ENCODE measurements at places on chromosomes 4 and X.
A peak's percentile ranks its signal among the peaks of the same experiment; 100 is the strongest.

- DNase-seq, result no peak
These were observed 11.3 kb upstream of the MYOZ2 start for GRCh38 chr4:119124352-119124751.

DNA sequence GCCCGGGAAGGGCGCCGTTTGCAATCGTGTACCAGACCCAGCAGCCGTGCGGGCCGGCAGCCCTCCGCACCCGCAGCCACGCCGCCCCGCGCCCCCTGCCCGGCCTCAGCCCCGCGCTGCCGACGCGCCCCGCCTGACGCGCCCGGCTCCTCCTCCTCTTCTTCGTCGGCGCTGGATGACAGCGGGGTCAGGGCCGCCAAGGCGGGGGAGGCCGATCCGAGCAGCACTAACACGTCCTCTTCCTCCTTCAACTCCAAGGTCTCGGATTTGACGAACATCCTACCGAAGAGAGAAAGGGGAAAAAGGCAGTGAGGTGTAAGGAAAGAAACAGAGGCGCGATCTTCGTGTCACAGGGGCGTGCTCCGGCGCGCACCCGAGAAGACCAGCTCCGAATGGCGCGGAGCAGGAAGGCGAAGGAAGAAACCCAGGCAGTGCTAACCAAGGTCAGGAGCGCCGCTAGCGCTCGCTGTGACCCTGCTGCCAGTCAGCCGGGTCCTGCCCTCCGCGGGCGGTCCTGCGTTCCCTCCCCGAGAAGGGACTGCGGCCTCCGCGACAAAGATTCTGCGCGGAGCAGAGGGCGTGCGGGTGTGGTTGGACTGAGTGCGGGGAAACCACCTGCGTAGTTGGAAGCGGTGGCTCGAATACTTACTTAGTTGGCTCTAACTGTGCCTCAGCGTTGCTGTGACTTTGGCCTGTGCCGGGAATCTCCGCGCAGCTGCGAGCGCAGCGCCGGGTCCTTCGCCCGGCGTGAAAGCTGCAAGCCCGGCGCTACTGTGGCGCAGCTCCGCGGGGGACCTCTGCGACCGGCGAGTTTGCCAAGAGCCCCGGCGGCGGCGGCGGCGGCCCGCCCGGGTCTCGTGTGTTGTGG, 548 bp downstream of the NEUROG2 start:
- DNase-seq, result no peak

- DNase-seq, result no peak
These were observed 118.3 kb downstream of the CORIN start for GRCh38 chr4:47719576-47719975.

GRCh38 chr4:183788308-183788905, 116.7 kb upstream of the STOX2 start:
- no peak for DNase-seq

DNA sequence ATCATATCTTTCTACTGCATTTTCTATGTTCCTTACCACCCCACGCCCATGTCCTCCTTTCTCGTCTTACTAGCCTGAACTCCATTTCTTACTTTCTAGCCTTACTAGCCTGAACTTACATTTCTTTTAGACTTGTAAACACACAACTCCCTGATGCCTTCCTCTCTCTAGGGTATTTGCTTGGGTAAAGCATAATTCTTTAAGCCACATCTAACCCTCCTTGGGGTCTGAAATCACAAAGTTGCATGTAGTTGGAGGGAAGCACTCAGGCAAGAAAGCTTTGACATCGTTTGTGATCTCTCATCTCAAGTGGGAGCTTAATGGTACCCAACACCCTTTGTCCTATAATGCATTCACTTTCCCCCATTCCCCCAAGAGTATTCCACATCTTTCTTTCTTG, 124.4 kb downstream of the SPOCK3 start:
- no peak for DNase-seq

- DNase-seq, result no peak
These were observed 118.6 kb upstream of the PLAC1 start for GRCh38 chrX:134776850-134777370.

- DNase-seq, result no peak
These were observed 289.2 kb downstream of the LDB2 start for GRCh38 chr4:16609170-16609758.

DNA sequence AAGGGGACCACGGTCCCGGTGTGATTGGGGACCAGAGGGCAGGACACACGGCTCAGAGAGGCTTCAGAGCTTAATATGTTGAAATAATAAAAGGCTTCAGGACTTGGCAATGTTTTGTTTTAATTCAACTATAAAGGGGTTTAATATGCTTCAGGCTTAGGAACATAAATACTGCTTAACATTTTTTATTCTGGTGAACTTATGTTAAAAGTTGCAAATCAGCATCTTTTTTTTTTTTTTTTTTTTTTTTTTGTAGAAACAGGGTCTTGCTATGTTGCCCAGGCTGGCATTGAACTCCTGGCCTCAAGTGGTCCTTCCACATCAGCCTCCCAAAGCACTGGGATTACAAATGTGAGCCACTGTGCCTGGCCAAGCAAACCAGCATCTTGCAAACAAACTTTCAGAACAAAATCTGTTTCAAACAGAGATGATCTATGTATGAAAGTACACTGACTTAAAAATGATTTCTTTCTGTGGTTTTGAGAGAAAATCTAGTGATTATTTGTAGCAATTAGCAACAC, 37.7 kb downstream of the RHOH start:
- DNase-seq, result no peak

DNA sequence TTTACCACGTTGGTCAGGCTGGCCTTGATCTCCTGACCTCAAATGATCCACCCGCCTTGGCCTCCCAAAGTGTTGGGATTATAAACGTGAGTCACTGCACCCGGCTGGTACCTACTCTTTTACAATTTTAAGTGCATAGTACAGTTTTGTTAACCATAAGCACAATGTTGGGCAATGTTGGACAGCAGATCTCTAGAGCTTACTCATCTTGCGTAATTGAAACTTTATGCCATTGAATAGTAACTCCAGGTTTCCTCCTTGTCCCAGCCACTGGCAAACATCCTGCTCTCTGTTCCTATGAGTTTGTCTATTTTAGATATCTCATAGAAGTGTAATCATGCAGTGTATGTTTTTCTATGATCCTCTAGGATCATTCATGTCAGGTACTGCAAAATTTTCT, 9.3 kb upstream of the CPE start:
- DNase-seq, result no peak

DNA sequence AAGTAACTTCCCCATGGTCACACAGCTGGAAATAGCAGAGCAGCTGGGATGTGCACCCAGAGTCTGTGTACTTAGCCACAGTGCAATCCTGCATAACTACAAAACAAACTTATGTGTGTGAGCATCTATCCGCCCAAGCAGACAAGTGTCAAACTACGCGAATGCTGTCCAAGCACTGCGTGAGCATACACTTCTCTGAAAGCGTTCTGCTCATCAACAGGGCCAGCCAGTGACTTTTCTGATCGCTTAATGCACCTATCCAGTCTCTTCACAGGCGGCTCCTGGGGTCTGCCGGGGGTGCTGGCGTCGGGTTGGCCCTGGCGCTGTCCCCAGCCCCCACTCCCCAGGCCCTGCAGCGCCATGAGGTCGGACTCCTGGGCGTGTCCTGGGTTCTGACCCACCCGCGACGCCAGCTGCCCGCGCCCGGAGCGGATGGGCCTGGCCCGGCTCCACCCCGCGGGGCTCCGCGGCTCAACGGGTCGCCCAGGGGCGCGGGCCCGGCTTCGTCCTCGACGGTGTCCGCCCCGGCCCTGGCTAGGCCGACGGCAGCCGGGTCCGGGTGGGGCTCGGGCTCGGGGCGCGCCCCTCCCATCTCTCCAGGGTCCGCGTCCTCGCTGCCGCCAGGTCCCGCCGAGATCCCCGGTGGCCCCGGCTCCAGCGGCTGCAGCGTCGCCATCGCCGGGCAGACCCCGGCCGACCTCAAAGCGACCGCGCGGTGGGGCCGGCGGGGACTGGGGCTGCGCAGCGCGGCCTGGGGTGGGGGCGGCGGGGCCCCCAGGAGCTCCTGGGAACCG, 1.3 kb upstream of the ZNF141 start:
- no peak for DNase-seq

DNA sequence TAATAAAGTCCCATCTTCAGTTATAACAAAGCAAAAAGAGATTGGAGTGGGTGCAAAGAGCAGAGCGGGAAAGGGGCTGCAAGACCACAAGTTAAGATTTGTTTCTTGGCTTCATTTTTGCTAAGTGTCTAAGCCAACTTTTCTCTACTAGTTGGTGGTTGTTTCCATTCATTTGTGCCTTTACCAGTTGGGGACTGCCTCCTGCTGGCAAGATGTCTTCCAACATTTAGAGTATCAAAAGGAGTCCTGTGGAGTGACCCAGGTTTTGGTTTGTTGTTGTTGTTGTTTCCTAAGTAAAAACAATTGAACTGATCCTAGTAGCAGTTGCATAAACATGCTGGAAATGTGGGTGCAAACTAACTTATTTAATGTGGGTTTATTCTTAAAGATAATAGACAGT, 121.1 kb downstream of the SPATA18 start:
- no peak for DNase-seq

- peak; percentile 52 for DNase-seq
These were observed 276.5 kb upstream of the AGTR2 start for GRCh38 chrX:115894087-115894486.

- peak; percentile 8 for DNase-seq
These were observed 9.6 kb downstream of the XIAP start for GRCh38 chrX:123869488-123869887.

GRCh38 chr4:54063737-54064316, 578 bp downstream of the CHIC2 start:
- no peak for DNase-seq

GRCh38 chrX:50067435-50068284, 133.1 kb downstream of the AKAP4 start:
- peak; percentile 39 for DNase-seq

DNA sequence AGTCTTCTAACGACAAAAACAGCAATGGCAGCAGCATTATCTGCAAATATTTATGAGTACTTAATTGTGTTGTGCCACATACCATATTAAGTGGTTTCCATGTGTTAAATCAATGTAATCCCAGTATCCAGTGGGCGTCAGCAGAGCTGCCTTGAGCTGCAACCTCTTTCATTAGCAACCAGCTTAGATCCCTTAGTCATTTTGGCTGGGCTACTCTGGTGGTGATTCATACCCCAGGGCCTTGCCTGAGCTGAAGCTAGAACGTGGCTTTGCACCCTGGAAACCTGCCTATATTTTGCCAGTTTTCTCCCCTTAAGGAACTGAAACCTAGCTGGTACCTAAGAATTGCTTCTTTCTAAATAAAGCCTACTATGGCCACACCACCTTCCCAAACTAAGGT, 474.3 kb upstream of the FTHL17 start:
- DNase-seq, result peak; percentile 79

- DNase-seq, result no peak
These were observed 45.1 kb upstream of the LGI2 start for GRCh38 chr4:25075851-25076250.

GRCh38 chr4:83658806-83659205, 122.9 kb downstream of the GPAT3 start:
- no peak for DNase-seq

DNA sequence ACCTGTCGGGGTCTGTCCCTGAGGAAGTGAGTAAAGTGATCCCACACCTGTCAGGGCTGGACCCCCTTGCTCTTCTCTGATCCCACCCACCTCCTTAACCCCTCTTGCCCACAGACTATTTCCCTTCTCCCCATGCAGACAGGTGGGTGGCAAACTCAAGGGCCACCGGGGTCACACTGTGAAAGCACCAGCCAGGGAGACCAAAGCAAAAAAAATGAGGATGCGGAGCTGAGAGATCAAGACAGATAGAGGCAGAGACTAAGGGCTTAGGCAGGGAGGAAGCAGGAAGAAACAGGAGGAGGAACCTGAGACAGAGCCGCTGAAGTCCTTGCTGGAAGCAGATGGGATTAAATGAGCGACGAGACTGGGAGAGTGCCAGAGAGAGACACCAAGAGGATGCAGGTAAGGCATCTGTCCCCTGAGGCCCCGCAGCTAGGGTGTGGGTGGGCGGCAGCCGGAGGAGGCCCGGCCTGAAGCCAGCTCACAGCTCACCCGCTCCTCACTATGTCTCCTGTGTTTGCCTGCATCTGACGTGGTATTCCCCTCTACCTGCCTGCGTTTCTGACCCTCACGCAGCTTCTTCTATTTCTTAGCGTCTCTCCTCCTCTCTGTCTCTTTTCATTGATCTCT, 7.2 kb downstream of the TIMM17B start:
- no peak for DNase-seq

DNA sequence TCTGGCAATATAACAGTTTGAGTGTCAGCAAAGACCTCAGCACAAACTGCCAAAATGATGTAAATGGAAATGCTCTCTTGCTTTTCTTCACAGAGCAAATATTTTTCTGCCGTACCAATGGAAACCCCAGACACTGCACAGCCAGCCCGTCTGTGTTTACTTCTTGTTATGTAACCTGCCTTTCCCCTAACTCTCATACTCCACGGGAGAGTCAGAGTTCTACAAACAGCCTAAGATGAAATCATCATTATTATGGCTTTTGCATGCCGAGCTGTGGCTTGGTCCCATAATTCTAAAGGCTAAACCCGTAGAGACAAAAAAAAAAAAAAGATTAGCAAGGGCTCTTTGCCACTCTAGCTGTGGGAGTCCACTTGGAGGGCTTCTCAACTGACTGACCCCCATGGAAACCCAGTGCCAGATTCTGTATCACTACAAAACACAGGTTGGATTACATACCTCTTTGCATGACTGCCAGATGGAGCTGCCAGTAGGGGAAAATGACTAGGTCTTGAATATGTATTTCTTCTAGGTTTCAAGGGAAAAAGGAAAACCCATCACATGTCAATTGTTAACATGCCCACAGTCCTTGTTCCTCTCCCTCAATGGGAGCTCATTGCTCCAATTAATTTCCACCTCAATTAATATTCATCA, 197.2 kb upstream of the CNKSR2 start:
- peak; percentile 22 for DNase-seq

GRCh38 chrX:53599781-53600396, 86.6 kb downstream of the HUWE1 start:
- no peak for DNase-seq

GRCh38 chrX:30733852-30734660, 80.8 kb downstream of the GK start:
- DNase-seq, result no peak

DNA sequence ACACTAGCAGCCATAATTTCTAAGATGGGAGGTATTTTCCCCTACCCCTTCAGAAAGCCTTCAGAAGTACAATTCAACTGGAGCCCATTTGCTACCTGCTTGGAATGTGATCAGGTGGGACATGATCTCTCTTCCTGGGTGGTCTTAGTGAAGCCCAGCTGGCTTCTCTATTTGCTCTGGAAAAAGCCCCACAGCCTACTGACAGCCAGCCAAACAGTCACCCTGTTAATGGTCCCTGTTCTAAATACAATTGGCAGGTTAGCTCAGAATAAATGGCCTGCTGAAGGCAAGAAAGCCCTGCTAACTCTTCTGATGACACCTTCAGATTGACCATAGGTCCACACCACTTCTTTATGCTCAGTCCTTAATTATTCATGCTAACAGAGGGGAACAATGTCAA, 39.9 kb downstream of the HS6ST2 start:
- DNase-seq, result no peak

DNA sequence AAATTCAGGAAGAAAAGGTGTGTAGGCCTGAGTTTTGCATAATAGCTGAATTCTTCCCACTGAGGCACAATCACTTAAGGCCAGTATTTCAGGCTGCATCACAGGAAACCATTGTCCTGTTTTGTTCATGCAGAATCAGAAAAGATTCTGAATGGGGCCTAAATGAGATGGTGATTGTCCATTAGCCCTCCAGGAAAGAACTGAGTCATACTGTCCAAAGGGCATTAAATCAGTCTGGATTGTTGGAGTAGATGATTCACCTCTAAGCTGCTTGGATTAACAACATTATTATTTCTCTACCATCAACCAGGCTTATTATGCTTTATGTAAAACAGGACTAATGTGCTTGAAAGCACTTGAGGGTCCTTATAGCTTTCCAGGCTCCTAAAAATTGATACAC, 36.2 kb downstream of the CT47B1 start:
- peak; percentile 44 for DNase-seq

- no peak for DNase-seq
These were observed 1.3 kb upstream of the MAGEC1 start for GRCh38 chrX:141902366-141902765.
